GM23248 (cell line): ENCODE measurements at places on chromosomes 11 and 22.

DNA sequence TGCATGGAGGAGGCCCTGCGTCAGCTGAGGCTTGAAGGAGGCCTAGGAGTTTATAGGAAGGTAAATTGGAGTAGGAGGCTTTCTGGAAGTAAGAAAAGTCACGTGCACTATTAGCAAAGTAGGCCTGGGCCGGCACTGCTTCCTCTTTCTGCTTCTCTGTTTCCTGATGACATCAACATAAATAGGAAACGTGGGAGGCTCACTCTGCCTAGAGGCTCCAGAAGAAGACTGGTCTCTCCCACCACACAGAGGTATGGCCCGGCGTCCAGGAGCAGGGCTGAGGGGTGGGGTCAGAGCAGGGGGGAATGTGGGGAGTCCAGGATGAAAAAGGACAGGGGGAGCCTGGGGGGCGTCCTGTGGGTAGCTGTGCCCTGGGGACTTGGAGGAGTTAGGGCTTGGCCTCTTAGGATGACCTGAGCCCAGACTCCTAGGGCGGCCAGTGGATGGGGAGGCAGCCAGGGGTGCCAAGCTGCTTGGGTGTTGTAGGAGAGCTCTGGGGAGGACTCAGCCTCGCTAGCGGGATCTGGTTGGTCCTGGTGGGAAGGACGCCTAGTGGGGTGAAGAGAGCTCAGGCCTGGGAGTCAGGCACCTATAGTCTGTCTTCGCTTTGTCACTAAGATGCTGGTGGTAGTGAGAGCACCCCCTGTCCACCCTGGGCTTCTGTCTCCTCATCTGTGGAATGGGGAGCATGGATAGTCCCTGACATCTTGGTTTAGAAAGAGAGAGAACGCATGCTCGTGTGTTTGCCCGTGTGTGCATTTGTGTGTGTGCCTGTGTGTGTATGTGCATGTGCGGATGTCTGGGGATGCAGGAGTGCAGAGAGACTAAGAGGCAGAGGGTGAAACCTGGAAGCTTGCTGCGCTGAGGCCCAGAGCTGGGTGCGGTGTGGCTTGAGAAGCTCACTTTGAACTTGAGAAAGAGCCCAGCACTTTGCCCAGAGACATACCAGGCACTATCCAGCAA is at the start of gene CSF2RB:
Gene CSF2RB, plus strand, starts transcription at position 202 of the 963 bp plus-strand sequence. CDS start 8,580 bp downstream, outside the sequence.
- no peak for DNase-seq

GRCh38 chr11:73995731-73996130 is 13.1 kb upstream of the UCP2 start:
- no peak for DNase-seq

DNA sequence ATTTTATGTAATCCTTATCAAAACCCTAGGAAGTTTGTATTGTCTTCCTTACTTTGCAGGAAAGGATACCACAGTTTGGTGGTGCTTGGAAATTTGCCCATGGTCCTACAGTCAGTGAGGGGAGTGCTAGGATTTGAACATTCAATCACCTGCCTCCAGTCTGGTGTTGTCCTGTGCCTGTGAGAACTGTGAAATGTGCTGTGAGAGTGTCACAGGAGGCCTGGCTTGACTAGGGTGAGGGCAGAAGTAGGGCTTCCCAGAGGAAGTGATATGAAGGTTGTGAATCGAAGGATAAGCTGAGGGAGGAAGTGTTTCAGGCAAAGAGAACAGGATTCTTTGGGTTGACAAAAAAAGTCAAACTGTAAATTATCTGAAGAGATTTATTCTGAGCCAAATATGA is 424.4 kb downstream of the TMEM135 start:
- DNase-seq: no peak

GRCh38 chr11:30919389-30920152 is 333.4 kb upstream of the MPPED2 start:
- DNase-seq: peak; percentile 69

- DNase-seq: no peak
These were observed 498.9 kb downstream of the BRD1 start for GRCh38 chr22:49328630-49329405.

DNA sequence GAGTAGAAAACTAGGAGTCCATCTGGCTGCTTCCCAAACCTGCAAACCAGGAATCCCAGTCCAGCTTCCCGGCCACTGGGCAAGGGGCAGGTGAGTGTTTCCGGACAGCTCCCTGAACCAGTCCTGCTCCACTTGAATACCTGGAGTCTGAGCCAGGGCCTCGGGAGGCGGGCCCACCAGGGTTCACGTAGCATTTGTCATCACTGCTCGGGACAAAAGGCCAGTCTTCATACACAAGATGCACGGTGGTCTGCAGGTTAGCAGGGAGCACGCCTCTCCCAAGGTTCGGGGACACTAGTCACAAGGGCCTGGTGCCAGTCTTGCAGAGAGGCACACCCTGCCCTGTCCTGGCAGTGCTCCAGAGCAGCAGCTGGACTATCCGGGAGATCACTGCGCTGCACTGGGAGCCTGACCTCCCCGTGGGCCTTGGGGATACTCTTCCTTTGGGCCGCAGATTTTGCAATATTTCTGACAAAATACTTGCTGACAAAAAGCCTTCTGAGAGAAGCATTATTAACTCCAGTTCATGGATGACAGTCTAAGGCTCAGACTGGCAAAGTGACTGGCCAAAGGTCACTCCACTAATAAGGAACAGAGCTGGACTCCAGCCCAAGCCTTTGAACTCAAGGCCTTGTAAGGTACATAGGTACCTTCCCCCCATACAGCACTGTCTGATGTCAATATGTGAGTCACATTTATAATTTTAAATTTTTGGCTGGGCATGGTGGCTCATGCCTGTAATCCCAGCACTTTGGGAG is 25.1 kb downstream of the CD6 start:
- no peak for DNase-seq

DNA sequence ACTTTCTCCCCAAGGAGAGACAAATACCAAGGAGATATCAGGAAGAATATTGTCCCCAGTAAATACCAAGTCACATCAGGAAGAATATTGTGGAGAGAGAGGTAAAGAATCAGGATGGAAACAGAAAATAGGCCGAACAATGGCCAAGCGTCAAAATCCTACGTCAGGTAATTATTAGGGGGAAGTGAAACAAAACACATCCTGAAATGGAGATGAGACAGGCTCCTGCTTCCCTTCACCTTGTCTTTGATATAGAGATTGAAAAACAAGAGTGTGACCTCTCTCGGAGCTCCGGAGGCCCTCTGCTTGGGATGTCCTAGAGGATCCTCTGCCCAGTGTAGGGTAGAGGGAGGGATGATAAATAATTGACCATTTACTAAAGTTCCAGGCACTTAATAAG is 27.4 kb upstream of the IZUMO1R start:
- DNase-seq: no peak

- no peak for DNase-seq
These were observed 16.9 kb downstream of the CLMP start for GRCh38 chr11:123178186-123178585.

DNA sequence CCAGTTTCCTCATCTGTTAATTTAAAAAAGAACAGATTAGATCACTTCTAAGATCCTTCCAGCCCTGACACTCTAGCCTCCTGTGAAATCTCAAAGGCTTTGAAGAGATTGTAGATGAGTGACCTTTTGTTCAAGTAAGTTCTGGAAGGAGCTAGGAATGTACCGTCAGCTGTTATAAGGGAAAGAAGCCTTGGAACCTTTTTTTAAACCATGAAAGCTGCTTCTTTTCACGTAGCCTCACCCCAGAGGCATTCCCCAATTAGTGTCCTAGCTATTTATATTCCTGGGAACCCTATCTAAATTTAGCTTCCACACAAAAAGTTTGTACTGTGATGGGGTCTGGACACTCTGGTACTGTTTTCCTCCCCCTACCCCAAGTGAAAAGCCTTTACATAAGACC is 35.8 kb upstream of the SLN start:
- DNase-seq: no peak

GRCh38 chr11:696955-697491 is 1.4 kb downstream of the TMEM80 start:
- peak; percentile 94 for DNase-seq

DNA sequence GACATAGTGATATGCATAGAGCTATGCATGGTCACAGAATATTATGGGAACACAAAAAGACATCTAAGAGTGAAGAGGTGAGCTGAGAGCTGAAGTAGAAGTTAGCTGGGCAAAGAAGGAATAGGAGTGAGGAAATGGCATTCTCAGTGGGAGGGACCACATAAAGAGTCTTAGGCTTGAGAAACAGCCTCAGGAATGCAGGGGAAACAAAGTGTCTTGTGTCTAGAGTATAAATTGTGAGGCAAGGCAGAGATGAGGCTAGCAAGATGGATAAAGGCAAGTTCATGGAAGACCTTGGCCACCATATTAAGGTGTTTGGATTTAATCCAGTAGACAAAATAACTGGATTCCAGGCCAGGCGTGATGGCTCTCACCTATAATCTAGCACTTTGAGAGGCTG is 40.6 kb upstream of the CRTAM start:
- peak; percentile 25 for DNase-seq

DNA sequence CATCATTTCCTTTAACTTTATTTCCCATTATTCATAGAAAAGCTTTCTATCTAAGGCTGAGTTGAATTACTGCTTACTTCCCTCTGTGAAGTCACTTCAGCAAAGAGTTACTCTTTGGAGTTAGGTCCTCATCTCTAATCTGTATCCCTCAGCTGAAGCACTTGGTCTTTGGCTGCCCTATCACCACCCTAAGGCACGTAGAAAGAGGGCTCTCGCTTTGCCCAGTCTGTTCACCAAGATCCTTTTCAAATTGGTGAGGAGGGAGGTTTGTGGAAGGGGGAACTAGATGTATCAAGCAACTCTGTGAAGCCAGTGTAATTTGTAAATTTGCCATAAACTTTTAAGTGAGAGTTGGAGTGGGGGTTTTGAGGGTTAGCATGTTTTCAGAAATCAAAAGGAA is 43.4 kb downstream of the PAX6 start:
- DNase-seq: no peak

DNA sequence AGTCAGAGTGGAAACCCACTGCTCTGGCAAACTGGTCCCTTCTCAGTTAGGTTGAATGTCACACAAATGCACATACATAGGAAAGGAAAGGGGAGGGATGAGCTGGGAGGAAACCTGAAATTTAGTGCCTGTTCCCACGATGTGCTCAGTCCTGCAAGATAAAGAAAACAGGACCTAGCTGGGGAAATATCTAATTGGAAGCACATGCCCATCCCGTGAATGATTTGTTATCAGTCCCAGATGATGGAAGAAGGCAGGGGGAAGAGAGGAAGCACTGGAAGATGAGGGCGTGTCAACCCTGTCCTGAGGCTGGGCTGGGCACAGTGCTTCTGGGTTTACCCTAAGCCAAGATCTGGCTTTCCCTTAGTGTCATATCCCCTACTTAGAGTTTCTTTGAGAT is 173.9 kb downstream of the NAV2 start:
- no peak for DNase-seq

DNA sequence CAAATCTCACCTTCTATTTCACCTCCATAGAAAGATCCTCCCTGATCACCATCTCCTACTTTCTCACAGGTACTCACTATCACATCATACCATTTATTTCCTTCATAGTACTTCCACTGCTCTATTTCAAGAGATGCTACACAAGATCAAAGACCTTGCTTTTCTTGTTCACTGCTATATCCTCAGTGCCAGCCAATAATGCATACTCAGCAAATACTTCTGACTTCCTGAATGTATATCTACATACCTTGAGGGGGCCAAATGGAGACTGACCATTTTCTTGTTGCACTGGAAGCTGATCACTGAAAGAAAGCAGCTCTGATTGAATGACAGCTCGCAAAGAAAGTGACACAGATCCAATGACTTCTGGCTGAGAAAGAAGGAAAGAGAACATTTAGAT is 64.7 kb downstream of the C2CD3 start:
- no peak for DNase-seq

DNA sequence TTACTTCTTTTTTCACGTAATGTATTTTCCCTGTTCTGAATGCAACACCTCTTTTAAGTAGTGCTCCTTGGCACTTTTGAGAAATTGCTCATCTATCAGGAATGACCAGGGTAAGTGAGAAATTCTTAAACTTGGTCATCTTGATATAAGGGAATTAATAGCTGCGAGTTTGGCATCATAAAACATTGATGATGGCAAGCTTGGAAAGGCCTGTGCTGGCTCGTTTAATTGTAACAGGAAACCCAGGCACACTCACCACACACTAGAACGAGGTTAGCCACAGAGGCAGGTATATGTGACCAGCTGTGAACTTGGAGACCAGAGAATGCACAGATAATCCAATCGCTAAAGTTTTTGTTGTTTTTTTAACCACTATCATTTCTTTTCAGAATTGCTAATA is 24.3 kb downstream of the FAM118A start:
- DNase-seq: peak; percentile 54

GRCh38 chr11:12927221-12927620 is 81.9 kb upstream of the RASSF10 start:
- DNase-seq: no peak

DNA sequence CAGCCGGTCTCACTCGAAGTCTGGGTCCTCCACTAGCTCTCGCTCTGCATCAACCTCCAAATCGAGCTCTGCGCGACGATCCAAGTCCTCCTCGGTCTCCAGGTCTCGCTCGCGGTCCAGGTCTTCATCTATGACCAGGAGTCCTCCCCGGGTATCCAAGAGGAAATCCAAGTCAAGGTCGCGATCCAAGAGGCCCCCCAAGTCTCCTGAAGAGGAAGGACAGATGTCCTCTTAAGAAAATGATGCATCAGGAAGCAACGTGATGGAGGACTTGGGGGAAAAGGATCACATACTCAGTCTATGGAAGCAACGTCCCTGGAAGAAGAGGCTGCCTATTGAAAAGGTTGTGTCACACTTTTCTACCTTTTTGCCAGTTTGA is 1.1 kb downstream of the SRSF8 start:
- DNase-seq: no peak

- no peak for DNase-seq
These were observed 3.1 kb downstream of the FXYD2 start for GRCh38 chr11:117821431-117821830.

- DNase-seq: peak; percentile 17
These were observed 32.6 kb upstream of the PRAME start for GRCh38 chr22:22591348-22592299.

DNA sequence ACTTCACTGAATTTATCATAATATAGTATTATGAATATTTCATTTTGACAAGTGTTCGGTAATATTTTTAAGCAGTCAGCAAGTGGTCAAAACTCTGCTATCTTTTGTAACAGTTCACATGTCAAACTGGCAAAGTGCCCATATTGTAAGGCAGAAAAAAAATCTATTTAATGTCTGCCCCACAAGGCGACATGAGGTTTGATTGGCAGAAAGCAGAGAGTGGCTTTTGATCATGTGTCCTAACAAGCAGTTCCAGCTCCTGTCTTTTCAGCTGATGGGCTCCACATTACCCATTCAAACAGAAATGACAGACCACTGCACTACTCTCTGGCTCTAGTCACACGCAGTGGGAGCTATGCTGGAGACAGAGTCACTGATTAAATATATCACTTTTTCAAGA is 59.0 kb downstream of the SOX6 start:
- DNase-seq: no peak

GRCh38 chr11:11468954-11469353 is 115.9 kb upstream of the CSNK2A3 start:
- peak; percentile 38 for DNase-seq

- peak; percentile 73 for DNase-seq
These were observed 563 bp downstream of the GATD1 start for GRCh38 chr11:776561-777287.

GRCh38 chr11:57476757-57477506 is 16.6 kb downstream of the RTN4RL2 start:
- DNase-seq: peak; percentile 26
